Small intestine (tissue), 16 donors: ENCODE measurements at places on chromosomes 13 and 19. TPM values are rescaled to one million over a fixed set of nuclear protein-coding genes. Genes with fewer than 3 reads are reported as not detected.

- DNase-seq = peak; percentile 23
Measured at GRCh38 chr13:42478531-42479156, 95.3 kb upstream of the TNFSF11 start.

GRCh38 chr13:50384724-50385123, 369.5 kb downstream of the KCNRG start:
- DNase-seq = peak; percentile 56

GRCh38 chr19:1616875-1617274, 11.6 kb upstream of the UQCR11 start:
- DNase-seq = no peak

- DNase-seq = no peak
Measured at GRCh38 chr19:1374250-1374577, 9.5 kb upstream of the NDUFS7 start.

- DNase-seq = no peak
Measured at GRCh38 chr13:113641426-113641825, 16.6 kb downstream of the ATP4B start.

Gene SLC8A2
- polyA plus RNA-seq = 0.12 TPM

Gene EBI3
- polyA plus RNA-seq = 0.89 TPM
